ENCODE measurements at places on chromosomes 3 and 15.
A peak's percentile ranks its signal among the peaks of the same experiment; 100 is the strongest.

GRCh38 chr15:99105514-99106341 is 848 bp downstream of the SYNM start:
- peak; percentile 91 for DNase-seq

DNA sequence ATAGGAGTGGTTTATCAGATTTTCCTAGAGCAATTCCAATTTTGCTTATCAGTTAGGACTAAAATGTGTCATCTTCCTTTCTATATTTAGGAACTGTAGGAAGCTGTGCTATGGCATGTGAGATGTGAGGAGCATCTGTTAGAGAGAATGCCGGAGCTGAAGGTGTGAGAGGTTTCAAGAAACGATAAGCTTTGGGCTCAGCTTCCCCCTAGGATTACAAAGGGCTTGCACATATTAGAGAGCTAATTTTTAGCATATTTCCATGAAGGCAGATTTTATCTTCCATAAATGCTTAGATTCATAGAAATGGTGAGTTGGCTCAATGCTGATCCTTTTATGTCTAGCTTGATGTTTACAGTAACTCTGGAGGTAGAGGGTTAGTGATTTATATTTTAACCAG is 120.2 kb downstream of the CNTN4 start:
- no peak for DNase-seq

DNA sequence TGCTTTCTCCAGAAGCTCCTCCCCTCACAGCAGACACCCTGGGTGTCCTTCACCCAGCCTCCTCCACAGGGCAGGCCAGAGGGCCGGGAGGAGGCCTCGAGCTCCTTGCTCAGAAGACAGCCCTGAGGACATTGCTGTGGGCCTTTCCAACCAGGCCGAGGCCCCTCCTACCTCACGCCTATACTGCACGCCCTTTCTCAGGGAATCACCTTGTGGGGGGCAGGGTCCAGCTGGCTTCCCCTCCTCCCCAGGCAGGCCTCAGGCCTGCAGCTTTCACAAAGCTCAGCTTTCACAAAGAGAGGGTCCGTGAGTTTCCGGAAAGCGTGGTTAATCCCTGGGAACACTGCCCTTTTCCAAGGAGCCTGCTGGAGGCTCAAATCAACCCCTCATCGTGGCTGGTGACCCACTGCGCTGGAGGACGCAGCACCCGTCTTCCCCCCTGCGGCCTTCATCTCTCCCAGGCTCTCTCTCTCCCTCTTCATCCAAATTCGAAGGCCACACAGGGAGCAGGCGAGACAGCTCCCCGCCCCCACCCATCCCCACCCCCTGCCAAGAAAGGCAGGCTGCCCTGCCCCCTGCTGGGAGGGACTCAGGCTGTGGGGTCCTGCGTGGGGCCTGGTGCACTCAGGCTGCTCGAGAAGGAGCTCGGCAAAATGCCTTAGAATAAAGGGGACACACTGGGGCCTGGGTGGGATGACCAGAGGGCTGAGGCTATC is 79.4 kb downstream of the OCA2 start:
- DNase-seq = no peak

DNA sequence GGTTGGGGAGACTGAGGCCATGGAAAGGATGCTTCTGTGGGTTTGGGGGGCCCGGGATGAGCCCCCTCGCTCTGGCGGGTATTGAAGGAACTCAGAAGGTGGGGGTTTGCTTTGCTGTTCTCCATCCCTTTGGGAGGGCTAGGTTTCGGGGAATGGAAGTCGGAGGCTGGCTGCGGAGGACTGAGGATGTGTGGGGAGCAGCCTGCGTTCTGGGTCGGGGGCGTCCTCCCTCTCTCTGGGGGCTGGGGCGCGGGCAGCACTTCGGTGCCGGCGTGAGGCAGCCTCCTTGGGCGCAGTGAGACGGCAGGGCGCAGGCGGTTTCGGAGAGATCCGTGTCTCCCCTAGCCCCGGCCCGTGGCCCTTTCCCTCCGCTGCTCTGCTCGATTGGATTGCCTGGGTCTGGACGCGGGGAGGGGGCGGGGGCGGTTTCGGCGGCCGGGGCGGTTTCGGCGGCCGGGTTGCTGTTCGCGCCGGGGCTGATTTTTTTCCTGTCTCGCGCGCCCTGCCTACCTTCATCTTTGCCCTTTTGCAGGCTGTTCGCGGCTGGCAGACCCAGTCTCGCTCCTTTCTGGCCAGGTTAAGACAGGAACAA is 1.4 kb downstream of the PTPRG start:
- peak; percentile 82 for DNase-seq

DNA sequence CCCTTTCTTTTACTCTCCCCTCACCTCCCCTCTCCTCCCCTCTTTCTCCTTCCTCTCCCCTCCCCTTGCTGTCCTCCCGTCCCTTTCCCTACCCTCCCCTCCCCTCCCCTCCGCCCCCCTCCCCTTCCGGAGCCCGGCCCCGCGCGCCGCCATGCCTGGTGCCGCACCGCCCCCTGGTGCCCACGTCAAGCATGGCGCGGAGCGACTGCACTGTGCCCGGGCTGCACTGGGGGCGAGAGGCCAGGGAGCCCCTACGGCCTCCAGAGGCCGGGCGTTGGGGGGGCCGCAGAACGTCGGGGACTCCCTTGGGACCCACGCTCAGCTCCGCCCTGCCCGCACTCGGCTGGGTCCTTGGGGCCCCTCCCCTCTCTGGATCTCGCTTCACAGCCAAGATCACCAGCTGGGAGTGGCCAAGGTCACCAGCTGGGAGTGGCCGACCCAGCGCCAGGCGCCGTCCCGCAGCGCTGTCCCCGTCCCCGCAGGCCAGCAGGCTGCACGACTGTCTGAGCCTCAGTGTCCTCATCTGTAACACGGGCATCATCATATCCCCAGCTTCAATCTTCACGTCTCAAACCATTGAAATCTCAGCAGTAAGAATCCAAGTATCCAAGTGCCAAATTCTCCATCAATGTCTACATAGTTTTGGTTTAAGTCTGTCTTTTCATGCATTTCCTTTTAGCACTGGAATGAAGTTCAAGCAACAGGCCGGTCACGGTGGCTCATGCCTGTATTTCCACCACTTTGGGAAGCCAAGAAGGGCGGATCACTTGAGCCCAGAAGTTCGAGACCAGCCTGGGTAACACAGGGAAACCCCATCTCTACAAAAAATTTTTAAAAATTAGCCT is 42.5 kb downstream of the TPRA1 start:
- peak; percentile 95 for DNase-seq

- no peak for DNase-seq
Measured at GRCh38 chr3:127982155-127982554, 67.1 kb downstream of the KBTBD12 start.

- no peak for DNase-seq
Measured at GRCh38 chr3:65787827-65788226, 250.9 kb downstream of the MAGI1 start.

GRCh38 chr3:41216993-41217392 is 17.7 kb downstream of the CTNNB1 start:
- no peak for DNase-seq

DNA sequence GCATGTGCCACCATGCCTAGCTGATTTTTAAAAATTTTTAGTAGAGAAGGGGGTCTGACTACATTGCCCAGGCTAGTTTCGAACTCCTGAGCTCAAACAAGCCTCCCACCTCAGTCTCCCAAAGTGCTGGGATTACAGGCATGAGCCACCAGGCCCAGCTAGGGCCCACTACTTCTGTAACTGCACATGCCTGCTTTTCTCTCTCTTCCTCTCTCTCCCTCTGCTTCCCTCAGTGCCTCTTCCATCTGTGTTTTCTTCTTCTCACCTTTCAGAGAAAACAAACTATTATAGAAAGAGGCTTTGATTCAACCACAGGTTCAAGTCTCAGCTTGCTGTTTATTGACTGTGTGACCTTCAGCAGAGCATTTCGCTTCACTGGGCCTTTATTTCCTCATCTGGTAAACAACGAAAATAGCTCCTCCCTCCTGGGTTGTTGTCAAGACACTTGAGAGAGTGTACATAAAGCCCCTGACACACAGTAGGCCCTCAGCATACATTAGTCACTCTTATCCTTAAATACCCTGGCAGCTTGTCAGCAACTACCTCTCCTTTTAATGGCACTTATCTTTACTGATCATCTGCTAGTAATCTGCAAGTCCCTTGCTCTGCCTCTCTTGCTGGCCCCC is 10.2 kb downstream of the TADA3 start:
- DNase-seq = no peak

GRCh38 chr3:128007033-128007424 is 45.2 kb upstream of the SEC61A1 start:
- no peak for DNase-seq

GRCh38 chr3:81951636-81952035 is 190.2 kb upstream of the GBE1 start:
- no peak for DNase-seq

GRCh38 chr3:46407970-46408369 is 911 bp downstream of the CCRL2 start:
- DNase-seq = no peak

- no peak for DNase-seq
Measured at GRCh38 chr3:9230596-9230995, 18.9 kb downstream of the SRGAP3 start.

DNA sequence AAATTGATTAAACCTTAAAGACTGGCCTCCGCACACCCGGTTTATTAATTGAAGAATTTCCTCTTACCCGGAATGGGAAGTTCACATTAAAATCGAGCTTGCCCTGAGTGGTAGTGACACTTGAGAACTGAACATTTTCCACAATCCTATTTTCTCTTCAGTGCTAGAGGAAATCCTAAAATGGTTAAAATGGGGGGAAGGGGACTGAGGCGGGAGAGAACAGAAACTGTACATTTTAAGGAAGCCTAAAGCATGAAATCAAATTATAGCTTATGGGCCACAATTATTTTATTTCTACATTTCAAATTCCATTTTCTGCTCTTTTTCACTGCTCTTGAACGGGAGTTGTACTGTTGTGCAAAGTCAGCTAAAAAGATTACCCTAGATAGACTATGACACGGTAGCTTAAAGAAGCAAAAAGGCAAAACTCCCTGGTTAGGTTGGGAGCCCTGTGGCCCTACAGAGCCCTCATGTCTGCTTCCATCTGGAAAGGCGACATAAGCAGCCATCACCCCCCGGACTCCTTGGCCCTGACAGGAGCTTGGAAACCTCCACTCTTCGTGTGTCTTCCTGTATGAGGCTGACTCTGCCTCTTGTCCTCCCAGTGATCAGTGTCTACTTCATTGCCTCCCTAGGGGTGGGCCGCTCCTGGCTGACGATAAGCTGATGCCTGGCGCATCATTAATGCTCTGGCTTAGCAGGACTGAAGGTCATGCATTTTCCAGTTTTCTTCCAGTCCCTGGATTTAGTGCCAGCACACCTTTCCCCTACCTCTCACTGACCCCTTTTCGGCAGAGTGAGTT is 79.3 kb downstream of the EEFSEC start:
- DNase-seq = no peak

GRCh38 chr3:50359760-50360110 is 414 bp upstream of the TMEM115 start:
- no peak for DNase-seq
